CD4-positive, alpha-beta memory T cell (primary cell): ENCODE measurements at places on chromosomes 12 and 14.

GRCh38 chr14:34502001-34502400 is 37.5 kb downstream of the EAPP start:
- no peak for DNase-seq

GRCh38 chr12:115383668-115384067 is 699.7 kb upstream of the TBX3 start:
- DNase-seq: no peak

DNA sequence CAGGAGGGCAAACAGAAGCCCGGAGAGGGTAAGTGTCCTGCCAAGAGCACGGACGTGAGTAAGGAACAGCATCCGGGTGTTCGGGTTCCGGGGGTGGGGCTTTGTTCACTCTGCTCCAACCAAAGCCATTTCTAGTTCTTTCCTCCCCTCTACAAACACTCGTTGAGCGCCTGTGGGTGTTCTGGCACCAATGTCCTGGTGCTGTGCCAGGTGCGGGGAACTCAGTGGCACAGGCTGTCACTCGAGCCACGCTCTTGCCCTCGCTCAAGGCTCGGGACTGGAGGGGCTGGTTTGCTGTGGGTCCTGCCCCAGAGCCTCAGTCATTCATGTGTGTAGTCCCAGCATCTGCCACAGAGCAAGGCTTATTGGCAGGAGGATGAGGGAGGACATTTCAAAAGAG is 157.5 kb downstream of the CALM1 start:
- DNase-seq: no peak

- DNase-seq: no peak
Observed at GRCh38 chr14:29810682-29811081, 117.0 kb downstream of the PRKD1 start.

GRCh38 chr12:38386205-38386985 is 69.8 kb downstream of the ALG10B start:
- no peak for DNase-seq

- DNase-seq: peak; percentile 90
Observed at GRCh38 chr12:132904718-132905328, 17.4 kb upstream of the CHFR start.

DNA sequence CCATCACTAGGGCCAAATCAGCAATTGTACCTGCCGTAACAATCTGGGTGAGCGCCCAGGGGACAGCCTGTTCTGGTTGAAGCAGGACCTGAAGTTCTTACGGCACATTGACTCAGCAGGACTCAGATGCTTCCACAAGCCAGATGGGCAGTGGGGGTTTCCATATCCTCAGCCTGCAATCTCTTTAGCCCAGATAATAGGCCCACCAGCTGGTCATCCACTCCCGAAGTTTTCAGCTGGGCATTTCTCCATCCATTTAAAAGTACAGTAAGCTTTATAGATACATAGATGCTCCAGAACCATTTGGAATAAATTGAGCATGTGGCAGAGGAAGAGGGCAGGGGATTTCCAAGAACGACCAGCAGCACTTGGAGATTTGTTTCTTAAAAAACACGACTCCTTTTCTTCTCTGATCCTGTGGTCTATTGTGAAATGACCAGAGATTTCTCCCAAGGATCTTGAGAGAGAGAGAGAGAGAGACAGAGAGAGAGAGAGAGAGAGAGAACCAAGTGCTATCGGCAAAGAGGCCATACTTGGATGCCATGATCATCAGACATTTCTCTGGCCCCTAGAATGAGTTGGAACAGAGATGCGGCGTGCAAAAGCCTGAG is 74.8 kb upstream of the PLXNC1 start:
- DNase-seq: no peak

DNA sequence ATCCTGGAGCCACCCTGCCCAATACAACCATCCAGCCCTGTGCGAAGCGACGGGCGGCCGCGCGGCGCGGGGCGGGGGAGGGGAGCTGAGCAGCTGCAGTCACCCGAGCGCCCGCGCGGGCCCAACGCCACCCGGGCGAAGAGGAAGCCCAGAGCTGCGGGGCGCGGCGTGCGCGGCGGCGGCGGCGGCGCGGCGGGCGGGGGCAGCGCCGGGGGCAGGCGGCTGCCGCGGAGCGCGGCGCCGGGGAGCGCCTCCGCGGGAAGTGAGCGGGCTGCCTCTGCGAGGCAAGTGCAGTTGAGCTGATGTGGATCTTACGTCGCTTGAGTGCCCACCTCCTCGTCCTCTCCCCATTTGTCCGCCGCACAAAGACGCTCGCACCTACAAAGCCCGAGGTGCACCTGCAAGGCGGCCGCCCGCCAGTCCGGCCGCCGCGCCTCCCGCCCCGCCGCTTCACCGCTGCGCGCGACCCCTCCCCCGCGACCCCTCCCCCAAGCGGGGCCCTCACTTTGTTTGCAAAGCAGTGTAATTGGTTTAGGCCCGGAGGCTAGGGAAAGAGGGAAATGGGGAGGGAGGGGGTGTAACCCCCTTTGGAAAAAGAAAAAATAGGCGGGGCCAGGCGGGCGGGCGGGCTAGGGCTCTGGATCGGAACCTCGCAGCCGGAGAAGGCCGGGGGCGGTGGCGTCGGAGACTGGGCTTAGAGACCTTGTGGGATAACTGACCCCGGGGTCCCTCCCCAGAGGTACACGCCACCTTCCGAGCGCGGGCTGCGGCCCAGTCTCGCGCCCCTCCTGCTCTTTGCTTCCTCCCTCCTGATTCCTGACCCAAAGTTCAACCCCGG is at the start of the genes FOXA1 and TTC6:
Gene FOXA1 (minus strand): TSS at position 279 of the 838 bp plus-strand sequence. CDS start 277 bp downstream, at position 2.
Gene TTC6 (plus strand): TSS at position 659 of the 838 bp plus-strand sequence. CDS start 26,436 bp downstream, outside the sequence.
- DNase-seq: no peak

GRCh38 chr12:46266869-46267574 is 1.8 kb downstream of the SLC38A1 start:
- peak; percentile 81 for DNase-seq

- DNase-seq: no peak
Observed at GRCh38 chr12:93020631-93021597, 91.8 kb upstream of the EEA1 start.

DNA sequence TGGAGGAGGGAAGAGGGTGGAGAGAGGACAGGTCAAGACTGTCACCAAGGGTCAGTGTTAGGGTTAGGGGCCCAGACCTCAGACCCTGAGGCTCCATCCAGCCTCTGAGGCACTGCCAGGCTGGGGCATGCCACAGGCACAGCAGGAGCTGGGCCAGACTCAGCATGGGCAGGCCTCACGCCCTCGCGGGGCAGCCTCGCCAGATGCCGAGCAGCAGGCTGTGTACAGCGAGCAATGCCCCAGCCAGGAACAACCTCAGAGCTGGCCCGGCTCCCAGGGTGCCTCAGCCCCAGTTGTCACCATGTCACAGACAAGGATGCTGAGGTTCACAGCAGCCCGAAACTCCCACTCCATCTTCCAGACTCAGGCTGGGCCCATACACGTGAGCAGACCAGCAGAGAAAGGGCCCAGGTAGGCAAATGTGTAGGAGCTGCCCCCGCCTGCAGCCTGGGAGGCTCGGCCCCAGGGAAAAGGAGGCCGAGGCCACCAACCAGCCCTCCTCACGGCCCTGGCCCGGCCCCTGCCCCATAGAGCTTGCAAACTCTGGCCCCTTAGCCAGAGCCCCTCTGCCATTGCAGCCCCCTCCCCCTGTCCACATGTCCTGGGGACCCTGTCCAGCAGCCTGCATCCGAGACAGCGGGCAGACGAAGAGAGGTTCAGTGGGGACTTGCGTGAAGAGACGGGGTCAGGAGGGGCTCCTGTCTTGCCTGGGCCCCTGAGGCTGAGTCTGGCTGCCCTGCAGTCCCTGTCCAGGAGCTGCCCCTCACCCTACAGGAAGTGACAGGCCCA is 7.5 kb downstream of the C14orf180 start:
- no peak for DNase-seq

- peak; percentile 3 for DNase-seq
Observed at GRCh38 chr14:52073251-52073650, 4.4 kb upstream of the NID2 start.

- no peak for DNase-seq
Observed at GRCh38 chr14:55130196-55130550, 1.1 kb downstream of the LGALS3 start.

GRCh38 chr12:15669256-15669948 is 119.8 kb downstream of the EPS8 start:
- no peak for DNase-seq

- DNase-seq: no peak
Observed at GRCh38 chr12:46349253-46349652, 23.3 kb downstream of the SLC38A2 start.

GRCh38 chr12:41362510-41362909 is 174.4 kb downstream of the PDZRN4 start:
- DNase-seq: no peak

DNA sequence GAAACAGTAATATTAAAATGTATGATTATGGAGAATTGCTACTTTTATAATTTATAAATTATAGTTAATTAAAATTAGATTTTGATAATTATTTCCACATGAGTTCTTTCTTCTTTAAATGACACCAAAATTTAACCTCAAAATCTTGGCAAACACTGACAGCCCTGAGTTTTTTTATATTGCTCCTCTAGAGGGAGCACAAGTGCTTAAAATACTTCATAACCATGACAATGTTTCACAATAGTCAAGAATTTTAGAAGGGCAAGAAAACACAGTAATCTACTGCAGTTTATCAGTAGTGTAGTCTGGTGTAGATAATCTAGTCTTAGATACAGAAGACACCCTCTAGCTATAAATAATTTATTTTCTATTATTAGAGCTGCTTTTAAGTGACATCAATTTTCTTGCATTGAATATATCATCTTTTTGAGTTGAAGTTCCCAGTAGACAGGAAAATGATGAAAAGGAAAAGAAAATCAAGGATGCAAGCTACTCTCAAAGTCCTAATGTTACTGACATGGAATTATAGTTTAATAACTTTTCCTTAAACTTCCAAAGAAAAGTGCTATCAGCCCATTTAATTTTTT is 14.3 kb upstream of the PTGER2 start:
- peak; percentile 55 for DNase-seq

DNA sequence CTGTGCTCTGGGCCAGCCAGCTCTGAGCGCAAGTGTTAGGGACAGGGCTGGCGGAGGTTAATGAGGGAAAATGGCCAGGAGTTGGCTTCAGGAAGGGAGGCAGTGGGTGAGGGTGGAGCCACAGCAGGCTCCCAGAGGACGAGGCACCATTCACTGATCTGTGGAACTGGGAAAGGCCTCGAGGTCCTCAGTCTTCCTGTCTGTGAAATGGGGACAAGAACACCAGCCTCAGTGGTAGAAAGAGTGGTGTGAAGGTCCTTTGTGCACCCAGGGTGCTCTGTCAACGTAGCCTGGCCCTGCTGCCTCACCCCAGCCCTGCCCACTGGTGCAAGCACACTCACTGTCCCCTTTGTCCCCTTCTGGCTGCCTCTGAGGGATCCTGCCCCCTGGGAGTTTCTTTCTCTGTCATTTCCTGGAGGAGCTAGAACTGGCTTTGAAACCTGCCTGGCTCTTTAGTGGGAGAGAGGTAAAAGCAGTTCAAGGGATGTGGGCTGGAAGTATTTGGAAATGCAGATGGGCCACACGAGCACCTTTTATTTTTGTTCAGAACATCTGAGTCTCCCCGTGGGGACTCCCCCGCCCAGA is 25.0 kb downstream of the SYNDIG1L start:
- no peak for DNase-seq

- DNase-seq: no peak
Observed at GRCh38 chr12:32034045-32034444, 72.6 kb upstream of the BICD1 start.

GRCh38 chr12:107632246-107632645 is 53.4 kb upstream of the PWP1 start:
- DNase-seq: no peak

GRCh38 chr14:60753264-60754119 is 18.9 kb downstream of the MNAT1 start:
- DNase-seq: peak; percentile 75

GRCh38 chr14:51442513-51443175 is 202.6 kb downstream of the TMX1 start:
- DNase-seq: no peak

GRCh38 chr12:51669996-51670395 is 79.0 kb downstream of the SCN8A start:
- DNase-seq: no peak

- DNase-seq: no peak
Observed at GRCh38 chr12:65885716-65886115, 61.4 kb downstream of the HMGA2 start.

- DNase-seq: no peak
Observed at GRCh38 chr12:571795-572531, 91.3 kb downstream of the NINJ2 start.

DNA sequence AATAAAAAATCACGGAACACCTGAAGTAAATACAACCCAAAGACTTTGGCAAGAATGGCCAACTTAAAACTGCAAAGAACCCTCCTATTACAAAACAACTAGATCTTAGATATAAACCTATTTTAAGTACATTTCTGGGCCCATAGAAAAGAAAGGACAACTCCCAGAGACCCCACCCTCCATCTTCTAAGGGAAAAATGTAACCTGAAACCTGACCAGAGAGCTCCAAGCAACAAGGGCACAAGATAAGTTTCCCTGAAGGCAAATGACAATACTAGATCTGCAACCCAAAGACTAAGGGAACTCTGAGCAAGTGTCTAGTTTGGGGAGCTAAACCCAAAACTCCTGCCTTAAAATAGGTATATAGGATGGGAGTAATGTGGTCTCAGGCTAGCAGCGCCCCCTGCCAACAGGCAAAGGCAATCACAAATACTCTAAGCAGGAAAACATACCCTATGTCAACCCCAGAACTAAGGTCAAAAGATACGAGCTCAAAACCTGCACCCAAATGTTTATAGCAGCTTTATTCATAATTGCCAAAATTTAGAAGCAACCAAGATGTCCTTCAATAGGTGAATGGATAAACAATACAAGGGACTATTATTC is 218.9 kb downstream of the ITPR2 start:
- no peak for DNase-seq

DNA sequence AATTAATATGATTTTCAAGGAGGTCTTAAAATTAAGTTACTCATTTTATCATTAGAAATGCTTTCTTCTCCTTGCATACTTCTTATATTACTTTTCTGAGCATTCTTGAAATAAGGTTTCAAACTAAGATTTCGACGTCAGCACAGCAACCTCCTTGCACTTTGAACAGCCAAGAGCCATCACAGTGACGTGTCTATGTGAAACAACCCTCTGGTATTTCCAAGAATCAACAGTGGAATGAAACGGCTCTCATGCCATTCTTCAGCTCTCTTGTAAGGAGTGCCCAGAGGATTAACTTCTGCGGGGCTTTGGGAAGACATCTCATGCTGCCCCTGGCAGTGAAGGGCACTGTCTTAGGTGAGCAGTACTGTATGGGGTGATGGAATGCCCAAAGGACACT is 109.2 kb downstream of the EFCAB11 start:
- no peak for DNase-seq

DNA sequence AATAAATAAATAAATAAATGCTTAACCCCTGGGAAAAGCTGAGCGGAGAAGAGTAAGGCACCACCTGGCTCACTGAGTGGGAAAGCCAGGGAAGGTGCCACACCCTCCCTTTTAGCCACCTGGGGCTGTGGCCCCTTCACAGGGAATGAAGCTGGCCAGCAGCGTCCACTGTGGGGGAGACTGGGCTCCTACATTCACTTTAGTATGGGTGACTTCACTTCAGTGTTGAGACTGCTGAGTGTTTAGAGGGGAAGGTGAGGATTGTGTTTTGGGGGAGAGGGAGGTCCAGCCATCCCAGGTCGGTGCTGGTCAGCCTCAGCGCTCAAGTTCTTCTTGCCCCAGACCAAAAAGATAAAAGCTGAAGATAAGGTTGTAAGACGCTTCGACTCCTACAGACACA is 1.6 kb downstream of the NAB2 start:
- DNase-seq: no peak
